ENCODE measurements at places on chromosomes 4 and X.

DNA sequence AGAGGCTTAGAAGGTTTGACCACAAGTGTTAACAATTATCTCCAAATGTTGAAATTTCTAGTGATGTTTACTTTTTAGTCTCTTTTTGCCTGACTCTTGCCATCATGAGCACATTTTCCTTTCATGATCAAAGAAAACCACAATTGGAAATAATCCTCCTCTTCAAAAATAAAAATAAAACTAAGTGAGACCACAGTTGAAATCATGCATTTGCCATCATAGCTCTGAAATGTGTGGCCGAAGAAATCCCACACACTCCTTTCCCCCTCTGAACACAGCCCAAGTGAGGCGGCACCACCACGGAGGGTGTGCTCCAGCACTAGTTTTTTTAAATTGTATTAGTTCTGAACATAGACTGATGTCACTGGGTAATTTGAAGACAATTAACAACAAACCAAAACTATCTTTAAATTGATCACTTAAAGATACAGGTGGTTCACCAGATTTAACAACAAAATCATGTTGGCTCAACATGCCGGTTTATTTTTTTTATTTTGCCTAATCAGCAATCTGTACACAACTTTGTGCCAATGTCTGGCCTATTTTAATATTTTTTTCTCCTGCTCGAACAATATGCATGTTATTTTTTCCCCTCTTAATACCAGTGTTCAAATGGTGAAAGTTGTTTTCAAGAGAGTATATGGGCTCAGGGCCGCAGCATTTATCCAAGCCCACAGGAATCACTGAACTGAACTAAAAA, 17.6 kb downstream of the APBB2 start:
- DNase-seq, result no peak

- no peak for DNase-seq
Measured at GRCh38 chr4:178823673-178824295, 1381.5 kb upstream of the AGA start.

- peak; percentile 53 for DNase-seq
Measured at GRCh38 chr4:3201718-3202702, 46.9 kb upstream of the MSANTD1 start.

GRCh38 chrX:9195199-9195880, 161.4 kb upstream of the FAM9B start:
- DNase-seq, result no peak

DNA sequence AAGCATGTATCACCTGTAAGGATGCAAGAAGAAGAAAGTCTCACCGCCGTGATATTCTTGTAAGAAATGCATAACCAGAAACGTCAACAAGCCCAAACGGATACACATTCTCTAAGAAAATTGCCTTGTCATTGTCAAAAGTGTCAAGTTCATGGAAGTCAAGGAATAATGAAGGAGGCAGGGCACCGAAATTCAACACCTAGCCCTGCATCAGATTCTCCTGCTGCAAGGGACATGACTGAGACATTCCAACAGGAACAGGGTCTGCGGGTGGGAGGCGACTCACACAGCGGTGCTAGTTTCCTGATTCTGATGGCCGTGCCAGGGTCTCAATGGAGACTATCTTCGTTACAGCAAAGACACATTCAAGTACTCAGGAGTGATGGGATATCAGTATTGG, 26.7 kb downstream of the IRF2 start:
- no peak for DNase-seq

- no peak for DNase-seq
Measured at GRCh38 chr4:13601848-13602247, 25.7 kb downstream of the BOD1L1 start.

GRCh38 chr4:108543359-108543968, 76.9 kb upstream of the RPL34 start:
- DNase-seq, result no peak

- peak; percentile 48 for DNase-seq
Measured at GRCh38 chr4:159104694-159105414, 2.0 kb downstream of the RAPGEF2 start.

DNA sequence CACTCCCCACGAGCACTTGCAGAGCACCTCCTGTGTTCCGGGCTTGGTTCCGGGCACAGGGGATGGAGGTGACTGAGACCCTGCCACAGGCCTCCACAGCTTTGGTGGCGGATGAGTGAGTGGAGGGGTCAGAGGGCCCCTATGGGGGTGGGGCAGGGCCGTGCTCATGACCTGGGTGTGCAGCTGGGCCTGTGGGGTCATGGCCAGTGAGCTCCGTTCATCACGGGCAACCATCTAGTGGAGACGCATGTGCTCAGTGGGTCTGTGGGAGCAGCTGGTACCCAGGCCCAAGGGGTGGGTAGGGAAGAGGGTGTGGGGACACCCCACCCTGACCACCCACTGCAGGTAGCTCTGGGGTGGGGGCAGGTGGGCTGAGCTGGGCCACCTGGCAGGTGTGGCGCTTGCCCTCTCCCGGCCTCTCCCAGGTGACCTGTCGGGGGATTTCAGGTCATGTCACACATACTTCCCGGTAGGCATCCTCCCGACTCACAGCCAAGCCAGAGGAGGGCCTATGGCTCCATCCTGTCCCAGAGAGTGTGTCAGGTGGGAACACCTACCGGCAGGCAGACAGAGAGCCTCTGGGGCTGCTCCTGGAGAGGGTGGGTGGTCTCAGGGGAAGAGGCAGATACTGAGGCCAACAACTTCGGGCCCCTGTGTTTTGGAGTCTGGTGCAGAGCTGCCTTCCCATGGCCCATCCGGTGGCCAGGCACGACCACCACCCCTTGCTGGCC, 3.6 kb downstream of the PSAPL1 start:
- DNase-seq, result no peak

GRCh38 chr4:121277194-121278105, 103.4 kb downstream of the QRFPR start:
- DNase-seq, result peak; percentile 27
